Heart left ventricle (tissue), 16 donors: ENCODE measurements at places on chromosomes 3 and 15. TPM values are rescaled to one million over a fixed set of nuclear protein-coding genes. Genes with fewer than 3 reads are reported as not detected.

DNA sequence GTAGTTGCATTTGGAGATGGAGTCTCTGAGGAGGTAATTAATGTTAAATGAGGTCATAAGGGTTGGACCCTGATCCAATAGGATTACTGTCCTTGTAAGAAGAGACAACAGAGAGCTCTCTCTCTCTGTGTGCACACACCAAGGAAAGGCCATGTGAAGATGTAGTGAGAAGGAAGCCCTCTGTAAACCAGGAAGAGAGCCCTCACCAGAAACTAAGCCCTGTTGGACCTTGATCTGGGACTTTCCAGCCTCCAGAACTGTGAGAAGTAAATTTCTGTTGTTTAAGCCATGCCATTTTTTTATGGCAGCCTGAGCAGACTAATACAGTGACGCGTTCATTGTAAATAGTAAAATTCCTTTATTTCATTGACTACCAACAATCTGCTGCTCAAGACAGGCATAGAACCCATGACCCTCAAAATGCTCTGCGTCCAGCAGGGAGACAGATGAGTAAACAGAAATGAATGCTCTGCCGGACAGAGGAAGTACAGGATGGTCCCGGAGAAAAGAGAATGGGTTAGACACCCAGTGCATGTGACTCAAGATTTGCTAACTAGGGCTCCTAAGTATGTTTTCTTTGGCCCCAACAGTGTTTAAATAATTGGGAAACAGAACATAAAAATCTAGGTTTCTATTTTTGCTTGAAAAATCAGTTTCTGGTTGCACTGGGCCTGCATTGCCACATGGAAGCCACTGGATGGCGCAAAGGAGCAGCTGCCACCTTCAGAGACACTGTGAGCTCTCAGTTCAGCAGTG, 37.9 kb upstream of the TNFAIP8L3 start:
- DNase-seq, result no peak

GRCh38 chr3:19363071-19363470, 214.8 kb downstream of the KCNH8 start:
- DNase-seq, result no peak

DNA sequence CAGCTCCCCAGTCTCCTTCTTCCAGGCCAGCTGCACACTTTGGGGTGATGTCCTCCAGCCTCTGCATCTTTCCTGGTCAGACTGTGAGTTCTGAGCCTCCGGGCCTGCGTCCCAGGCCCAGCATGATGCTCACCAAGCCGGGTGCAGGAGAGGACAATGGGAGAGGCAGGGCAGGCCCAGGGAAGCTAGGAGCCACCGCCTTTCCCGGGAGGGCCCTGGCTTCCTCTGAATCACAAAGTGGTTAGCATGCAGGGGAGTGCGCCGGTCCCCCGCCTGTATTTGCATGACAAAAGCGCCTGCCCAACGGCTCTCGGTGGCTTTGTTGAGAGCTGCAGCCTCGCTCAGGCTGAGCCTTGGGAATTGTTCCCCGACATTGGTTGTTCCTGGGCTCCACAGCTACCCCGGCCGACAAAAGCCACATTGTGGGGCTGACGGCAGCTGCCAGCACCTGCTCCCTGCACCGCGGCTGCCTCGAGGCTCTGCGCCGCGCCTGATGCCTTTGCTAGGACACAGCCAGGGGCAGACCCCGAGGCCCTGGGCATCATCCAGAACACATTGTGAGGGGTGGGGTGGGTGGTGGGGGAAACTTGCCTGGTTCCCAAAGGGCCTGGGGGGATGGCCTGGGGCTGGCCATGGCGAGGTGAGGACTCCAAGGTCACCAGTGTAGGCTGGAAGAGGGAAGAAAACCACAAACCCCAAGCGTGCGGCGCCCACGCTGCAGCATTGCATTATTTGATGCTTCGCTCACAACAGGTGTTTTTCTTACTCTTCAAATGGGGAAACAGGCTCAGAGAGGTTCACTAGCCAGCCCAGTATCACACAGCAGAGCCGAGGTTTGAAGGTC, 20.0 kb upstream of the KLF13 start:
- DNase-seq, result peak; percentile 82

DNA sequence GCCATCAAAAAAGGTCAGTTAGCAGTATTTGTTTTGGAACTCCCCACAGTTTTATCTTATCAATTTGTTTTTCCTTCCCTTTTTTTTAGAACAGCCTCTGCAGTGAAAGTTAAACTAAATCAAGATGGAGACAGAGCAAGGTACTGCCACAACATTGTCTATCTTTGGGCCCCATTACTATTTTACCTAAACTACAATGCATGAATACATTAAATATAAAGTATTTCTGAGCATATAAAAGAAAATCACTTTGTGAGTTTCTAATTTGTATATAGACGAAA, 139.5 kb downstream of the MEIS2 start:
- no peak for DNase-seq

GRCh38 chr3:179526989-179527391, 35.7 kb upstream of the ACTL6A start:
- no peak for DNase-seq

- DNase-seq, result no peak
Measured at GRCh38 chr3:72702390-72702789, 145.9 kb downstream of the SHQ1 start.

RPL15 gene
- 1,103 TPM for total RNA-seq

DNA sequence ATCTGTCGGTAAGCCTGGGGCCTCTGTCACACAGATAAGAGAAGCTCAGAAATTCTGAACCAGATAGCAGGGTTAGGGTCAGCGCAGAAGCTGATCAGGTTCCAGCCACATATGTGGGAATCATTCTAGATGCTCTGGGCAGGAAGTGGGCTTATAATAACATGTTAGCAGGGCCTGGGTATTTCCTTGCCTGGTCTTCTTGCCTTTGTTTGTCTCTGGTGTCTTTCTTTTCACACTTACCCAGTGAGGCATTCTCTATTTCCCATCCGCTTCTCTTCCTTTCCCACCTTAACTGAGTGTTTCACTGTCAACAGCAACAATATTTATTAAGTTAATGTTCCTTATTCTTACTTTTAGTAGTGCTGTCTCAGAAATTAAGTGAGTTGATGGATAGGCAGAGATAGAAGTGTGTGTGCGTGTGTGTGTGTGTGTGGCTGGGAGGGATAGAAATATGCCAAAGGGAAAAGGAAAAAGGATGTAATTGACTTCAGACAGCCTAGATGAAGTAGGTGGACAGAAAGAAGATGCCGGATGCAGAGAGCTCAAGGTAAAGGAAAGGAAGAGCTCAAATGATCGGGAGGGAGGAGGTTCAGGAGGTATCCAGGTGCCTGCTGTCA, 2.0 kb downstream of the PLA1A start:
- DNase-seq, result no peak

GRCh38 chr3:183015185-183015584, 34.8 kb upstream of the DCUN1D1 start:
- DNase-seq, result no peak

P2RY1 gene
- total RNA-seq, result 6.3 TPM

DNA sequence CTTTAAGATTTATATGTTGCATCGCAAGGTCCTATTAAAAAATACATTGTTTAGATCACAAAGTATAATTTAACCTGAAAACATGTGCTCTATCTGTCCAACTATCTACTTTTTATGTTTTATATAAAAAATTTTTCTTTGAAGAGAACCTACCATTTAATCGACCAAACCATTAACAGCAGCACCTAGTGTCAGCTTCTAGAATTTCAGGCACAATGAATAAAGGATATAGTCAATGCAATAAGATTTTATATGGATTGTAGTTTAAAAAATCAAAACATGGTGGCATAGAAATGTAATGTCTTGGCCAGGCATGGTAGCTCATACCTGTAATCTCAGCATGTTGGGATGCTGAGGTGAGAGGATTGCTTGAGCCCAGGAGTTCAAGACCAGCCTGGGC, 313.7 kb downstream of the GAP43 start:
- no peak for DNase-seq

GALNT15 gene
- total RNA-seq, result 4.9 TPM

MKRN2 gene
- total RNA-seq, result 32.9 TPM

ZNF148 gene
- 33.4 TPM for total RNA-seq

TUSC7 gene
- total RNA-seq, result not detected

EPHA6 gene
- total RNA-seq, result not detected

DNA sequence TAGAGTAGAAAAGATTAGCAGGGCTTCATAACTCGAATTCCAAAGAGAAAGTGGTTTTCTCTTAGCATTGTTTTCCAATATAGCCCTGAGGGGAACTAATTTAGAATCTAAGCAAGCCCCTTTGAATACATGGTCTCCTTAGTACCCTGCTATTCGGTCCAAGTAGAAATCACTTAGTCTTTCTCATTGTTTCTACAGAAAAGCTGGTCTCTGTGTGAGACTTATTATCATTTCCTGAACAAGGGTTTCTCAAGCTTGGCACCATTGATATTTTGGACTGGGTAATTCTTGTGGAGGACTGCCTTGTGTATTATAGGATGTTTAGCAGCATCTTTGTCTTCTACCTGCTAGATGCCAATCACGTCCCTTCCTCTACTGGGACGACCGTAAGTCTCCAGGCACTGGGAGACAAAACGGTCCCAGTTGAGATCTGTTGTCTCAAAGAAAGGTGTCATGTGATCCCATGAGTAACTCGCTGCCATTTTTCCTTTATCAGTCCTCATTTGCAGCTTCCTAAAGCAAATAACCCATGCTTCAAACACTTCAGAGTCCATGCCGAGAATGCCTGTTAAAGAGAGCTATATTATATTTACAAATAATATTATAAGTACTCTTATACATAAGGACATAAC, 230.7 kb upstream of the SLCO3A1 start:
- no peak for DNase-seq

MED12L gene
- total RNA-seq, result 0.13 TPM

DNA sequence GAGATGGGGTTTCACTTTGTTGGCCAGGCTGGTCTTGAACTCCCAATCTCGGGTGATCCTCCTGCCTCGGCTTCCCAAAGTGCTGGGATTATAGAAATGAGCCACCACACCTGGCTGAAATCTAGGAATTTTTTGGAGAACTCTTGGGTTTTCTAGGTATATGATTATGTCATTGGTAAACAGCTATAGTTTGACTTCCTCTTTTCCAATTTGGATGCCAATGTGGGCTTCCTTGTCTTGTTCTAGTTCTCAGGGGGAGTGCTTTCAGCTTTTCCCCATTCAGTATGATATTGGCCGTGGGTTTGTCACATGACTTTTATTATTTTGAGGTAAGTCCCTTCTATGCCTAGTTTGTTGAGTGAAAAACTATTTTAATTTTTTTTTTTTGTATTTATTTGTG, 17.9 kb downstream of the KCNMB3 start:
- DNase-seq, result no peak

ZNF860 gene
- 0.53 TPM for total RNA-seq

DNA sequence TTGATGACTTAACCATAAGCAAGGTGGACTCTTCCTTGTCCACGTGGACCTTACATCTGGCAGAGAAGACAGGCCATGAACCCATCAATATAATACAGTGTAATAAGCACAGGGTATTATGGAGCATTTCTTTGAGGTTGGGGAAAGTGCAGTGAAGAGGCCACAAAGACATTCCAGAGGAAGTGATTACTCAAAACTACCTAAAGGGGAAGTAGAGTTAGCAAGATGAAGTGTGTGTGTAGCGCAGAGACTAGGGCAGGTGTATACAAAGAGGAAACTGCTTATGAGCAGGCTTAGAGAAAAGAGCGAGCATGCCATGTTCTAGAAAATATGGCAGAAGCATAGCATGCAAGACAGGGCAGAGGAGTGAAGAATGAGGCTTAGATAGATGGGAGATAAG, 17.9 kb downstream of the CP start:
- DNase-seq, result no peak

AP3B2 gene
- total RNA-seq, result 5.2 TPM

- no peak for DNase-seq
Measured at GRCh38 chr3:171561596-171562323, 101.6 kb upstream of the TNIK start.

MOBP gene
- total RNA-seq, result not detected

DNA sequence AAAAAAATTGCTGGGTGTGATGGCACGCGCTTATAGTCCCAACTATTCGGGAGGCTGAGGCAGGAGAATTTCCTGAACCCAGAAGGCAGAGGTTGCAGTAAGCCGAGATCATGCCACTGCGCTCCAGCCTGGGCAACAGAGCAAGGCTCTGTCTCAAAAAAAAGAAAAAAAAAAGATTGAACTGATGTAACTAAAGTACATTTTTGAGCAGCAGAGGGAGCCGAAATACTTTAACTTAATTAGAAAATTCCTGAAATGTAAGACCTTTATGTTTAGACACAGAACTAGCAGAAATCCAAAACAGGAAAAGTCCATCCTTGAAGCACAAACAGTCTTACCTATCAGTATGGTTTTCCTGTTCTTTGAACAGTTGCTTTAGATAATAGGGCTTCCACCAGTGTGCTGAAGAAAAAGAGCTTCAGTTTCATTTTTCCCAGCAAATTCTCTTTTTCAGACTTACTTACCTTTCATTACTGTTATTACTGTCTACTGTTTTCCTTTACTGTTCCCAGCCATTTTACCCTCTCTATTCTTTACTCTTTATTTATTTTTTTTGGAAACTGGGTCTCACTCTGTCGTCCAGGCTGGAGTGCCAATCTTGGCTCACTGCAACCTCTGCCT, 33.4 kb upstream of the ZNF609 start:
- DNase-seq, result no peak

- DNase-seq, result no peak
Measured at GRCh38 chr3:30437171-30437601, 169.2 kb upstream of the TGFBR2 start.

- DNase-seq, result peak; percentile 84
Measured at GRCh38 chr3:107198581-107199181, 178.6 kb upstream of the CCDC54 start.

CCR9 gene
- not detected for total RNA-seq

DNA sequence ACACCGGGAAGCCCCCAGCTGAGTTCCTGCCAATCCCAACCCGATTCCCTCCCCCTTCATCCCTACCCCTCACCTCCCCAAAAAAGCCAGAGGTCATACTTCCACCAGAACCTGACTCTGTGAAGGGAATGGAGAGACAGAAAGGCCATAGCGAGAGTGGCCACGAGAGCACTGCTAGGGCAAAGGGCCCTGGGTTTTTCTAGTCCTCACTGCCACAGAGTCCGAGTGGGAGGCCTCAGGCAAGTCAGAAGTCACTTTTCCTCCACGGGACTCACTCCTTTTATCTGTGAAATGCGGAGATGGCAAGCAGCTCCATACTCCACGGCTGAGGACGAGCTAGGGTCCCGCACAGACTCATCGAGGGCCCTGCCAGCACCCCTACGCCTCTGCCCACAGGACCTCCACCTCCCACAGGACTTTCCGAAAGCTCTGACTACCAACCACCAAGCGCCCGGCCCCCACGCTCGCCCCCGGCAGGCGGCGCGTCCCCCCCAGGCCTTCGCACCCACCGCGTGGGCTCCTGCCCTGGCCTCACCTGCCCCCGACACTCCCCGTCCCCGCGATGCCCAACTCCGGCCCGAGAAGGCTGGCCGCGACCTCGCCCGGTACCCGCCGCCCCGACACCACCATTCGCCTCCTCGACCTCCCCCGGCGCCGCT, 792 bp downstream of the ATP13A3 start:
- DNase-seq, result peak; percentile 51

- no peak for DNase-seq
Measured at GRCh38 chr3:62446337-62446940, 73.1 kb upstream of the FEZF2 start.

DNA sequence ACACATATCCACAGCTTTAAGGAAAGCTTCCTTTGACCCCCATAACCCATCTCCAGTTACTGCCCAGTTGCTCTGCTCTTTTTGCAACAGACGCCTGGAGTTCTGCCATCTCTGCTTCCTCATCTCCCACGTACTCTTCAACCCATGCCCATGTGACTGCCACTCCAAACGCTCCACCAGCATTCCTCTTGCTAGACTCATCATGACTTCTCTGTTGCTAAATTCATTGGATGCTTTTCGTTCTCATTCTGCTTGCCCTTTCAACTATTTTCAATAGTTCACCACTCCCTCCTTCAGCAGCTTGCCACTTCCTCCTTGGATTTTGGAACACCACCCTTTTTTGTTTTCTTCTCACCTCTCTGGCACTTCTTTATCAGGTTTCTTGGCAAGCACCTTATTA, 2.7 kb upstream of the KNSTRN start:
- peak; percentile 80 for DNase-seq

CASR gene
- not detected for total RNA-seq
